ENCODE measurements at places on chromosomes 4 and X.

DNA sequence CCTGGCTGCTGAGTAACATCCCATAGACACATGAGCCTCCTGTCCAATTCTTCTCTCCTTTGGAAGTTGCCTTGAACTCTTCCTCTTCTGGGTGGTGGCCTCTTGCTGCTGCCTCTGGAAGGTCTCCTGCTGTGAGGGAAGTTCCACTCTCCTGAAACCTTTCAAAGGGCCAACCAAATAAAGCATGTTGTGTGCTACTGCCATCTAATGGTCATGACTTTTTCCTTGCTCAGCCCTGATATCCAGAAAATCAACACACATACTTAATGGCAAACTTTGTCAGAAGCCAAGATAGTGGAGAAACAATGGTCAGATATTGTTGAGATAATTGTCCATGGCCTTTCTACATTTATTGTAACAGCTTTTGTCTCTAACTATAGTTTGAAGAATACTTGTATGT lies 19.1 kb upstream of the ZXDA start:
- DNase-seq = no peak

GRCh38 chr4:165991325-165992180 lies 118.5 kb downstream of the TLL1 start:
- no peak for DNase-seq

DNA sequence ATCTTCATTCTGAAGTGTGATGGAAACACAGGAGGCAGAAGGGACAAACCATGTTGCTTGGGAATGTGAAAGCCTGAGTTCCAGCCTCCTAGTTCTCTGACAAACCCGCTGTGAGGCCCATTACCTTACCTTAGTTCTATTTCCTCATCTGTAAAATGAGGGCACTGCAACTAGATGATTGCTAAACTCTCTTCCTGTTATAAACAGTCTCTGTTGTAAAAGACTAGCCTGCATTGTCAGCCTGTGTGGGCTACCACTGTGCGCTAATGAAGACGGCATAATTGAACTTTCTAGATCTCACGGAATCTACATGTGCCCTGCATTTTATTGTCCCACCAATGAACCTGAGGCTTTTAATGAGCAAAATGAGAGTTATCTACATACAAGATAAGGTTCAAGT lies 147.2 kb downstream of the AFF2 start:
- DNase-seq = no peak

GRCh38 chr4:186778134-186778533 lies 54.5 kb upstream of the FAT1 start:
- no peak for DNase-seq

DNA sequence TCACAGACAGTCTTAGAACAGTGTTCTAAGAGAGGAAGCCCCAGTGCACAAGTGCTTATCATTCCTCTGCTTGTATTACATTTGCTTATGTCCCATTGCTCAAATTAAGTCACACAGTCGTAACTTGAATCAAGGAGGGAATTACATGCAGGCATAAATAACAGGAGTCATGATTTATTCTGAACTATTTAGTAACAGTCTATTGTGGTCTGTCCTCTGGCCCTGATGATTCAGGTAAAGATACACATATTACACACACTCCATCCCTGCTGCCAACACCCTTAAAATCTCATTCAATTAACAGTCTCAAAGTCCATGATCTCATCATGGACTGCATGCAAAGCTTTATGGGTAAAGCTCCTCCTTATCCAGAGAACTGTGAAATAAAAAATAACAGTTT lies 60.1 kb downstream of the GRIA2 start:
- no peak for DNase-seq

Data from dorsolateral prefrontal cortex (tissue), 122 donors.